Activated CD8-positive, alpha-beta memory T cell treated with anti-CD3 and anti-CD28 coated beads for 4 hours (primary cell): ENCODE measurements at places on chromosomes 1 and 21.

- no peak for DNase-seq
These were observed 425.9 kb upstream of the RUNX1 start for GRCh38 chr21:35475009-35475408.

DNA sequence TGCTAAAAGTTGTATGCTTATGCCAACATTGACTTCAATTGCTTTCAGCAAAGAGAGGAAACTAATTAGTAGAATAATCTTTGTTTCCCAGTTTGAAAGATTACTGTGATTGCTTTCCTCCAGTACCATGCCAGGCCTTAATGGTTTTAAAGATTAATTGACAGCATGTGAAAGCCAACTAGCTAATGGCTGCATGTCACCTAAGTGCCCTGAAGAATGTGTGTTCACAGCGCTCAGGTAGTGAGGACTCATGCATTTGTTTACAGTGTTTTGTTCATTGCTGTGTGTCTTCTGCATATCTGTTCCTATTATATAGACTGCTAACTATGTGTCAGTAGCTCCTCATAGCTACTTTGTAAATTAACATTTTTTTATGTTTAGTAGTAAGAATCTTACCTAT lies 335.6 kb downstream of the LRRIQ3 start:
- no peak for DNase-seq

DNA sequence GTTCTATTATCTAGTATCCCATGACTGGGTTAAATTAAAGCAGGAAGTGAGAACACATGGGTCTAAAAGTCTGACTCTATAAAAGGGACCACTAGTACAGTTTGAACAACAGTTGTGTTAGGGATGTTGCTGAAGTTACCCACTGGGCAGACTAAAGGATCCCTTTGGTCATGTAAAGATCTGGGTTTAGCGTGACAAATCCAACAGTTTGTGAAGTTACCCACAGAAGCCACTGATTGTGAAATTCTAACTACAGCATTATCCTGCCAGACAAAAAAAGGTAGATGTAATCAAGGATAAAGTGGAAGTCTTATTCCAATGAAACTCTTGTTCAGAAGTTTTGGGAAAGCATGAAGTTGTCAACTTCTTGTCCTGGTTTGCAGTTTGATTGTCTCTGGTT lies 5.7 kb downstream of the QSOX1 start:
- no peak for DNase-seq

DNA sequence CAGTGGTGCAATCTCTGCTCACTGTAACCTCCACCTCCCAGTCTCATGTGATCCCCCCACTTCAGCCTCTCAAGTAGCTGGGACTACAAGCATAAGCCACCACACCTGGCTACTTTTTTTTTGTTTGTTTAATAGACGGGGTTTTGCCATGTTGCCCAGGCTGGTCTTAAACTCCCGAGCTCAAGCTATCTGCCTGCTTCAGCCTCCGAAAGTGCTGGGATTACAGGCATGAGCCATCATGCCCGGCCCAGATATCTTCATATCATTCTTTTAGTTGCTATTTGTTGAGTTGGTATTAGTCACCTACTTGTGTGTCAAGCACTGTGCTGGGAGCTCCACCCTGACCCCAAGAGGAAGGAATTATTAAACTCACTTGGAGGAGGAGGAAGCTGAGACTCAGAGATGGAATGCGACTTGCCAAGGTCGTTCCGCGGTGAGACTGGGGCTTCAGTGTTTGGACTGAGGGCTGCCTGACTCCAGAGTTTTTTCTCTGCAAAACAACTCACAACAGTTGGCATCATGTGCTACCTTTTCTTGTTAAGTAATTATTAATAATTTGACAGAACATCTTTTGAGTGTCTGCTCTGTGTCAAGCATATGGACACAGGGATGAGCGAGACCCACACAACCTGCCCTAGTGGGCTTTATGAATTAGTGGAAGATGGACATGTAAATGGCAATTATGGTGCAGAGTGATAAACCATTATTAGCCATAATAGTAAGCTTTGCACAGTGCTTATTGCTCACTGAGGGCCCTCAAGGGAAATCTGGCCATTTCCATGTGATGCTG lies 132.0 kb downstream of the FOXD2 start:
- no peak for DNase-seq

GRCh38 chr1:22184892-22185612 lies 42.2 kb upstream of the WNT4 start:
- DNase-seq = no peak

DNA sequence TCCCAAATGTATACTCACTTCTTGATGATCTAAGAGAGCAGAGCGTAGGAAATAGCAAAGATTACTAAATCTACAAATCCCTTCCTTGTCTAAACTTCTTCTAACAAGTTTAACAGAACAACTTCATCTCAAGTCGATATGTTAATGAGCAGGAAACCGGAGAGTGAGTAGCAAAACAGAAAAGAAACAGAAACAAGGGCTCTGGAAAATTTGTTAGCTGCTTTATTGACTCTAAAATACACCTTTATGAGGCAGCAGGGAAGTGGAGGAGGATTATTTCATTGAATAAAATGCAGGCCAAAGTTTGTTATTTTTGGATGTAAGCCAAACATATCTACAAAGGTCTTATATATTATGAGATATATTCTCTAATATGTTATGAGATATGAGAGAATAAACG lies 192.4 kb downstream of the LRRIQ3 start:
- no peak for DNase-seq

- no peak for DNase-seq
These were observed 12.6 kb upstream of the GIPC2 start for GRCh38 chr1:78032996-78033796.

- no peak for DNase-seq
These were observed 6.1 kb upstream of the EVA1C start for GRCh38 chr21:32406405-32406804.

DNA sequence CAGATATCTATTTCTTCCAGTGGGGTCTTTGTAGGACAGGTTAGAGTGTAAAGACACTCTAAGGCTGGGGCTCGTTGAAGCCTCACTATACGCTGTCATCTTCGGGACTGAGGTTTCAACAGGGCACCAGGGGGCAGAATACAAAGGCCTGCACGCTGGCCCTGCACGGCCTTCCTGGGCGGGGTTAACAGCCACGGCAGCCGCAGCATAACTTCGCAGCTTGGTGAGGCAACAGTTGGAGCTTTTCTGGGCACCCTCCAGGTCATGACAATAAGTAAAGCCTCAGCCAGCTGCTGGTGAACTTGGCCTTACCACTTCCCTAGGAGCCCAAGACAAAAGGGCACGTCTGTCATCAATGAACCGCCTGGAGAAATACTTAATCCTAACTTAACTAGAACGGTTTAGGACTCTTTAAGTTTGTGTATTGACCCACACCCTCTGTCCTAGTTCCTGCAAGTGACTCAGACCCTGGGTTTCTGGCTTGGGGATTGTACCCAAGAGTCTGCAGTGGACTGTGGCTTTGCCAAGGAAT lies 2.3 kb upstream of the RUNX1 start:
- peak; percentile 72 for DNase-seq

DNA sequence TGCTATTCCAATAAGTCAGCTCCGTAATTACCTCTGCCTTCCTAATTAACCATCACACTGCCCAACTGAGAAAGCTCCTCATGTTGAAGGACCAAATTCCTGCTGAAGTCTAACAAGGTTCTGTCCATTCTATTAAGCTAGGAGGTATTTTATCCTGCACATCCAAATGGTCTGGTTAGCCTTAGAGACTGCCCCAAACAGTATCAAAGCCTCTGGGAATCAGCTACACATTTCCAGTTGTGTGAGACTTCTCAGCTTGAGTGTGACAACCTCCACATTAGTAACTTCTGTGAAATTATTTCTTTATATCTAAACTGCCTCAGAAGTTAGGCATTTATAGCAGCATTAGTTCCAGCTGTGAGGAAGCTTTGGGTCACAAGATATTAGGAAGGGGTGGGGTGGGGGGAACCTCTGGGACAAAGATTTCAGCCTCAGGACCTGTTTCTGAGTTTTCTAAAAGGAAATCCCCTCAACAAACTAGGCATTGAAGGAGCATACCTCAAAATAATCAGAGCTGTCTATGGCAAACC lies 150.5 kb upstream of the DUSP10 start:
- no peak for DNase-seq

- DNase-seq = no peak
These were observed 24.6 kb upstream of the KIF1B start for GRCh38 chr1:10185759-10186158.

DNA sequence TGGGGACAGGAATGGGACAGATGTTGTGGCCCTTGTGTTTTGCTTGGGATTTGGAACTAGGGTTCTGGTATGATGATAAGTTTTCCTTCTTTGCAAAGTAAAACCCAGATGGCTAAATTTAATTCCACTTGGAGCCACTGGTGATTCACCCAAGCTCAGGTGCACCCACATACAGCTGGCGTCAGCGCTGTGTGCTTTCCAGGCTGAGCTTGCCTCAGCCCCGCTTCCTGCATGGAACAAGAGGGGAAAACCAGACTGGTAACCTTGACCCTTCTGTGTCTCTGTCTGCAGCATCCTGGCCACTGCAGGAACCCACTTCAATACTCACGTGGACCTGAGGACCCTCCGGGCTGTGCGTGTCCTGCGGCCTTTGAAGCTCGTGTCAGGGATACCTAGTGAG lies 94.2 kb downstream of the CACNA1E start:
- no peak for DNase-seq

- no peak for DNase-seq
These were observed 11.6 kb downstream of the ERG start for GRCh38 chr21:38486706-38487105.

DNA sequence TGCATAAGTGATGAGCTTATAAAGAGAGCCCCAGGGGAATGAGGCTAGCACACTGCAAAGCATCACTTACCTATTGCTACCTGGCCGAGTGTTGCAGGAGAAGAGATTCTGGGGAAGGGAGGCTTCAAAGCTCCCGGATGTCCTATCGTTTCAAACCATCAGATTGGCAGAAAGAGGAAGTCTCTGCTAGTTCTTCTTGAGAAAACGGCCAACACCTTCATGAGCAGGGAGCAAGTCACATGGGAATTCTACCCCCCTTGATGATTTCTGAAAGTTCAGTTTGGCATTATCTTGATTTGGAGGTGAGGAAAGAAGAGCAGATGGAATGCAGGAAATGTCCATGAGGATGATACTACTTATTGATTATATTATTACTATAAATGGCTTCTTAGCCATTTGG lies 16.2 kb downstream of the SYF2 start:
- DNase-seq = no peak

- DNase-seq = no peak
These were observed 63.9 kb downstream of the PLPPR4 start for GRCh38 chr1:99328171-99328570.
